ENCODE measurements at places on chromosomes 12 and 14.

- no peak for DNase-seq
Measured at GRCh38 chr14:100893228-100893601, 10.3 kb downstream of the RTL1 start.

DNA sequence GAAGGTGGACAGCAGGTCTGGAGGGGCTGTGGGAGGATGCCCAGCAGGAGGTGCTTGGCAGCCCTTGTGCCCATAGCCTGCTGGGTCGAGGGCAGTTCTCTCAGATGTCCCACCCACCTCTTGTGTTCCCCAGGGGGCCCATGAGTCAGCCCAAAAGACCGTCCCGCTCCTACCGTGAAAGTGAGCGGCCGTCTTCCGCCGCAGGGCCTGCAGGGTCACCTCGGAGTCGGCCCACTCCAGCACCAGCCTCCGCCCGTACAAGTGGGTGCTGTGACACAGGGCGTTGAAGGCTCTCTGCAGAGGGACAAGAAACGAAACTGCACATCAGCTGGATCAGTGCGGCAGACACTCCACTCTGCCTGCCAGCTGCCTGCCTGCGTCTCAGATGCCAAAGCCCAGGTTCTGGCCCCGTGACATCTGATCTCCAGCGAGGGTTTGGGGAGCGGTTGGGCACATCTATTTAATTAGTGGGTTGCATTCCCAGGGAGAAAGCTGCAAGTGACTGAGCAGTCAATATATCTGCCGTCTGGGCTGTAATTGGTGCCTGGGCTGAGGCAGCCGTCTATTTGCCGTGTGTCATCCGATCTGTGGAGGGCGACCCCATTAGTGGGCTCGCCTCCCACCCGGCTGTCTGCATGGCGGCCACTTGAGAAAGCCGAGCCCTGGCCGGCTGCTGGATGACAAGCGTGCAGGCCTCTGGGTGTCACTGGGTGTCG is 121.5 kb downstream of the RBM19 start:
- no peak for DNase-seq

GRCh38 chr14:104196461-104197140 is 58.2 kb downstream of the KIF26A start:
- DNase-seq: no peak

DNA sequence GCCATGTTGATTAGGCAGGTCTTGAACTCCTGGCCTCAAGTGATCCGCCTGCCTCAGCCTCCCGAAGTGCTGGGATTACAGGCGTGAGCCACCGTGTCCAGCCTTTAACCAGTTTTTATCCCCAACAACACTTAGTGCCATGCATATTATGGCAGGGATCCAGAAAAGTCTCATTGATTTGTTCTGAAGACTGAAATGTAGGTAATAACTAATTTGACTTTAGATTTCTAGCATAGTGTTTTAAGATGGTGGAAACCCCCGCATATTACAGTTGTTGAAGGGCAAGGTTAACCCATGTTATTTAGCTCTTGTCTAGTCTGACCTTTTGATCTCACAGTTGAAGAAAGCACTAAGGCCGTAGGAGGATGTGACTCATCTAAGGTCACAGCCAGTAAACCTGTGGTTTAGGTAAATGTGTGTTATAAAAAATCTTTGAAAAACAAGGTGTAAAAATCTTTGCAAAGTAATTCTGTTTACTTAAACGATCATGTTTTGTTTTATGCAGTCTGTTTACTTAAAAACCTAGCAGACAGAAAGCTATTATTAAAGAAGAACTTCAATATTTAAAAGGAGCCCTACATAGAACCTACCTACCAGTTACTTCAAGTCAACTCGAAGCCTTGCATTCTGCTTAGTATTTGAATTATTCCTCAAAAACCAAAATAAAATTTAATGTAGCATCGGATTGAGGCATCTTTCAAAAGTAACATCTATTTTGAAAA is 24.8 kb downstream of the BICDL1 start:
- no peak for DNase-seq

GRCh38 chr14:93062890-93063289 is 52.8 kb downstream of the ITPK1 start:
- DNase-seq: no peak

DNA sequence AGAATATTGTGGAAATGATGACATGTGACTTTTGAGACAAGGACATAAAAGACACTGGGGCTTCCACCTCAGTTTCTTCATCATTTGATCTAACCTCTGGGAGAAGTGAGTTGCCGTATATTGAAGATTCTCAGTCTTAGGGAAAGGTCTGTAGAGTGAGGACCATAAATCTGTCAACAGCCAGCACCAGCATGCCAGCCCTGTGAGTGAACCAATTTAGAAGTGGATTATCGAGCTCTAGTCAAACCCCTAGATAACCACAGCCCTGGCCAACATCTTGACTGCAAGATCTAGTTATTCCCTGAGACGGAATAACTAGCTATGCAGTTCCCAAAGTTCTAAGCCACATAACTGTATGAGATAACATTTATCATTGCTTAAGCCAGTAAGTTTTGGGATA is 108.8 kb upstream of the PTPRR start:
- DNase-seq: no peak

- no peak for DNase-seq
Measured at GRCh38 chr12:93990832-93991803, 157.3 kb upstream of the PLXNC1 start.

- no peak for DNase-seq
Measured at GRCh38 chr12:57693317-57693658, 644 bp upstream of the OS9 start.

GRCh38 chr12:131167334-131167733 is 213.6 kb downstream of the ADGRD1 start:
- DNase-seq: no peak

DNA sequence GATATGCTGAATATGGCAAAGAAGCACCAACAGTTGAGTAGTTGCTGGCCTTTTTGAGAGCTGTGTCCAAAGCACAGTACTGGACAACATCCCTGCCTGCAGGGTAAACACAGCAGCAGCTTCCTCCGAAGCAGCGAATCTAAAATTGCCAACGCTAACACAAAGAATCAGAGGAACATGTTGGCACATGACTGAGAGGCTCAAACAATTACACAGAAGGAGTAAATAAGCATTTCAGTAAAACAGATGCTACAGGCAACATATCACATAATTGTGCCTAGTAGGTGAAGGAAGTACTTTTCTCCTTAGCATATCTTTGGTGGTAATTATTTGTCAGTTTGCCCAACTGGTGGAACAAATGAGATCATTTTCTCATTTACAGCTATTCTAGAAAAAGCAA is 52.1 kb downstream of the KICS2 start:
- no peak for DNase-seq

GRCh38 chr12:102543494-102544485 is 63.4 kb upstream of the IGF1 start:
- no peak for DNase-seq

- DNase-seq: no peak
Measured at GRCh38 chr12:23686095-23686494, 263.4 kb downstream of the SOX5 start.

GRCh38 chr14:76962303-76962660 is 66.2 kb downstream of the IRF2BPL start:
- DNase-seq: no peak

DNA sequence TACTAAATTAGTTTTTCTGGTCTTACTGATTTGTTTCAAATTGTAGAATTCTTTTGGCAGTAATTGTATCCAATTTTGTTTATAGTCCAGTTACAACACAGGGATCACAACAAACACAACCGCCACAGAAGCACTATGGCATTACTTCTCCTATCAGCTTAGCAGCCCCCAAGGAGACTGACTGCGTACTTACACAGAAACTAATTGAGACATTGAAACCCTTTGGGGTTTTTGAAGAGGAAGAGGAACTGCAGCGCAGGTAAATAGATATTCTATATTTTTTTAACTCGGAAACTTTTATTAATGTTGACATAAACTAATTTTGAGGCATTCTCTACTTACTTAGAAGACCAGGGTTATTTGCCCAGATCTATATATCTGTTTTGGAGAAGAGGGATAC is 17.8 kb downstream of the PAPOLA start:
- no peak for DNase-seq

DNA sequence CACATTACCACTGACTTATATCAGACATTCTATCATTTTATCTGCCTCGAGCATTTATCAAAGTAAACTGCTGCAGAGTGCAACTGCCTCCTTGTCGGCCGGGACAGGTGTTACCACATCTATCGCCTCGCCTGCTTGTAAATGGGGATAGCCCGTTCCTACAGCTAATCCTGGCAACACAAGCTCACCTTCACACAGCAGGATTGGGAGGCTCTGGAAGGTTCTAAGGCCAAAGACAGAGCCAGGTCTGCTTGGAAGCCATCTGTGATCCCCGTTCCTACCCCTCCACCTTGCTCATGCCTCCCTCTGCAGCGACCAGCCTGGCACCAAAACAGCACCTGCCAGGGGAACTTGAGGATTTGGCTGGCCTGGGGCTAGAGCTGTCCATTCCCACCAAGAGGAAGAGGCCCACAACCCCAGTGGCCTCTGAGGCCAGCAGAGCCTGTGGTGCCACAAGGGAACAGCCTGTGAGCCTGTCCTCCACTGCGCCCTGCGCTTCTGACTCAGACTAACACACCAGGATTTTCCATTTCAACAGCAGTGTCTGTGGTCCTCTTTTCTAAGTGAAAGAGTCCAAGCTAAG is 114.8 kb upstream of the DIO3 start:
- no peak for DNase-seq

DNA sequence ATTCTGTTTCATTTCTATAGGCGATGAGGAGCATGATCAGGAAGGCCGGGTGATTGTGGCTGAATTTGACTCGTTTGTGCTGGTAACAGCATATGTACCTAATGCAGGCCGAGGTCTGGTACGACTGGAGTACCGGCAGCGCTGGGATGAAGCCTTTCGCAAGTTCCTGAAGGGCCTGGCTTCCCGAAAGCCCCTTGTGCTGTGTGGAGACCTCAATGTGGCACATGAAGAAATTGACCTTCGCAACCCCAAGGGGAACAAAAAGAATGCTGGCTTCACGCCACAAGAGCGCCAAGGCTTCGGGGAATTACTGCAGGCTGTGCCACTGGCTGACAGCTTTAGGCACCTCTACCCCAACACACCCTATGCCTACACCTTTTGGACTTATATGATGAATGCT is 1.9 kb downstream of the APEX1 start:
- no peak for DNase-seq

DNA sequence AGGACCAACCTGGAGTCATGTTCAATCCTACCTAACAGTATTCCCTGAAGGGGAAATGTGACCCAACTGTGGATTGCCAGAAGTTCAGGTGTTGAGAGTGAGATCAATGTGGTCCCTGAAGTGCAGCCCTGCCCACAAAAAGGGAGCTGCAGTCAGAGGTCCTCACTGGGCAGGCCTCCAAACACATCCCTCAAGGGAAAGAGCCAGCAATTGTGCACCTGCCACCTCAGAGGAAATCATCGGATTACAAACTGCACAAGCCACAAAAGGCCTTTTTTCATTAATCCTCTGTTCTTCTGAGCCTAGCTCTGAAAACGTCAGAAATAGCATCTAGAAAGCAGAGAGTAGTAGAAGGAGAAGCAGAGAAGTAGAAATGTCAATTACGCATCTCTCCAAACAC is 10.8 kb upstream of the MDM1 start:
- no peak for DNase-seq

DNA sequence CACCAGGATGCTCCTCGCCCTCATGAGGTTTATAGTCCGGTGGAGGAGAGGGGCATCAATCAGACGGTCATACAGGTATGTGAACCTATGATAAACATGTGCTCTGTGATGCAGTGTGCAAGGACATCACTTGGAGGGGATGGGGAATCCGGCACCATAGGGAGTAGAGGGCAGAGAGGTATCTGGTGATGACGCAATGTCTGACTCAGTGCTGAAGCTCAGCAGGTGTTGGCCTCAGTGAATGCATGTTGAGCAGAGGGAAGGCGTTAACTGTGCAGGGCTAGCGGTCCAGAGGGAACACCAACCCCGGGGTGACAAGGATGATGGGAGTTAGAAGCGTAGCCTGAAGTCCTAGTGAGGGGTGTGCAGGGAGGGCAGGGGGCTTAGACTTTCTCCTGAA is 200.9 kb downstream of the TMEM132C start:
- no peak for DNase-seq

DNA sequence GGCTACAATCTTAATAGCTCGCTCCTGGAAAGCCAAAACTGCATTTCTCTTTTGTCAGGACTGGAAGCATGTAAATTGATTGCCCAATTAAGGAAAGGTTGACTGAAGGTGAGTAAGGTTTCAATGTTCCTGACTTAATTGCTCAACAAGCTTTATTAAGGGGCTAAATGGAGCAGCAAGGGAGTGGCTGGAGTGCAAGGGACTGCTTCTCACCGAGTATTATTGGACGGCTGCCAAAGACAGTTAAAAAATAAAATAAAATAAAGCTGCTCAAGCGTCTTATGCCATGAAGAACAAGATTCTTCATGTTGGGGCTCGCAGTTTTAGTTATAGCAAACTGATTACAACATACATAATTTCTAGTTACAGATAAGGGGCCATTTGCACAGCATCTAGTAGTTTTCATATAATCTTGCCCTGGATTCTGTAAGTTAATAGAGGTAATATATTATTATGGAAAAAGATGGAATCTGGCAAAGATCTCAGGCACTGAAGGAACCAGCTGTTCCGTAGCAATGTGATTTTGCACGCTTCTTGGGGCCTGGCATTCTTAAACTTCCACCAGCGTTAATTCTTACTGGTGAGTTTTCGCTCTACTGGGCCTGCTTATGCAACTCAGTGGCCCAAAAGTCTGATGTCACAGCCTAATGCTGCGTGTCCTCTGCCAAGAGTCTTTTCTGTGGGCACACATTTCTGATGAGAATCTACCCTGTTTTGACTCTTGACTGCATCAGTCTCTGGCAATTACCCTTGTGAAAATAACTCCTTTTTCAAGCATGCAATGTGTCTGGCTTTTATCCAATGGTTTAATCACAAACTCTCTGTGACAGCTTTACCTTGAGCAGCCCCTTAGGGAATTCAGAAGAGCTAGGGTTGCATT is 108.5 kb downstream of the SLC38A1 start:
- no peak for DNase-seq

DNA sequence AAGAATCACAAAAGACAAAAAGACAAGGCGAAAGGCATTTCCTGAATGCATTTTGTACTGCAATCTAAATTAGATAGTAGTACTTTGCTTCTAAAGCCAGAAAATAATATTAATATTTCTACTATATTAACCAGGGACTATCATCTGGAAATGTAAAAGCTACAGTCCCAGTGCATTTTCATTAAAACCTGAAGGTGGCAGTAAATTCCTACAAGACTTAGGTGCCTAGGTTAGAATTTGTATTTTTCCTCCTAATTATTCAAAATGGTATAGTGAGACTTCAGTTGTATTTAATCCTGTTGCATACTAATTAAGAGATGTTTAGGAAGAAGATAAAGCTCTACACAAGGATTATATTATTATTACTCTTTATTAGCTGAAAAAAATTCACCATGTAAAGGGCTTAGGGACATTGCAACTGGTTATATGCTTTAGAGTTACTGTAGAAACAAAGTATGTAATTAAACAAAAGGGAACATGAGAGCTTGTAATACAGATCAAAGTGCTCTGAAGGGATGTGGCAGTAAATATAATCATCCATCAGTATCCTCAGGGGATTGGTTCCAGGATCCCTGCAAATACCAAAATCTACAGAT is 53.6 kb downstream of the BRMS1L start:
- DNase-seq: no peak

GRCh38 chr12:100820314-100820713 is 25.7 kb downstream of the ANO4 start:
- no peak for DNase-seq
